ENCODE measurements at places on chromosomes 5 and 9.

DNA sequence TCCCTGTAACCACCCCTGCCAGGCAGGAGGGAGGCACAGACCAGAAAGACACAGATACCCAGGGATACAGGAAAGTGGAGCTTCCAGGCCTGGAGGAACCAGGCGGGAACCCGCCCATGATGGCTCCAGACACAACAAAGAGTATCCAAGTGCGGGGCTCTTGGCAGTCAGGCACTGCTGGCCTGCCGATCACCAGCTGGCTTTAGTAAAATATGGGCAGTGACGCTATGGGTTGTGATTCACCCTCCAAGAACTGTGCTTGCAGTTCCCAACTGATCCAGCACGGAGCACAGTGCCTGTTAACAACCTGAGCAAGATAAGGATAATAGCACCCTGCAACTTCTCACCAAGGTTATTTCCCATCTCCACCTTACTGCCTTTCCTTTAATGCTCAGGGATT is 463.3 kb downstream of the IRX1 start:
- DNase-seq = no peak

DNA sequence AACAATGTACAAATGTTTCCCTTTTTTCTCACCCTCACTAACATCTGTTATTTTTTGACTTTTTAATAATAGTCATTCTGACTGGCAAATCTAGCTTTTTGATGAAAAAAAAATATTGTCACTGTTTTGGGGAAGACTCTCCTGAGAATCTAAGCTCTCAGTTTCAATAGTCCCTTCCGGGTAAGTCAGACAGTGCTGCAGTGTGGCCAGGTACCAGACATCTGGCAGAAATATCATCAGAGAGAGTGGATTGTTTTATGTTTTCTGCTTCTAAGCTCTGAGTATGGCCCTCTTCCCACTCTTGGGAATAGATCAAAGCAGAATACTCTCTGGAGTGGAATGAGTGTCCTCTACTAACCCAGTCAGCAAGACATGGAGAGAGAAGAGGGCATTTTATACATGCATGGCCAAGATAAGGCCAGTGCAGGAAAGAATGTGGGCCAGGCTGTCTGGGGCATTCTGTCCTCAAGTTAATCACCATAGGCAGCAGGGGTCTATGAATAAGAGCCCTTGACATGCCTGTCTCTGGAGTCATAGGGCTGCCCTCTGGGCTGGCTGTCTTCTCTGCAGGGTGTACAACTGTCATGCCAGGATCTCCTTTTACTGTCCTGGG is 38.5 kb upstream of the OR2S2 start:
- no peak for DNase-seq

- no peak for DNase-seq
Measured at GRCh38 chr5:130237721-130238120, 333.5 kb downstream of the CHSY3 start.

DNA sequence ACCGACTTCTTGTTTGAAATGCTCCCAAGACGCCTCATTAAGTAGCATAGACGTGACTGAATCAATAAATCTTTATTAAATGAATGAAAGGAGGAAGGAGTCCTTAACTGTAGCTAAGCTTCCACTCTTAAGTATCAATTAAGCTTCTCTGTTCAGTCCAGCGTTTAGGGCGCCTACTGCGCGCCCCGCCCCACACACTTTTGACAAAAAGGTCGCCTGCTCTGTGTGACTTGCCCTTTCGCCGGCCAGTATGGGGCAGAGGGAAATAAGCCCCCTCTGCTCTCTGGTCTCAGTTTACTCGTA is 662 bp upstream of the DOLPP1 start:
- DNase-seq = no peak

GRCh38 chr9:78515108-78515507 is 218.2 kb downstream of the PSAT1 start:
- DNase-seq = no peak

- no peak for DNase-seq
Measured at GRCh38 chr9:84756731-84757130, 87.2 kb downstream of the NTRK2 start.

DNA sequence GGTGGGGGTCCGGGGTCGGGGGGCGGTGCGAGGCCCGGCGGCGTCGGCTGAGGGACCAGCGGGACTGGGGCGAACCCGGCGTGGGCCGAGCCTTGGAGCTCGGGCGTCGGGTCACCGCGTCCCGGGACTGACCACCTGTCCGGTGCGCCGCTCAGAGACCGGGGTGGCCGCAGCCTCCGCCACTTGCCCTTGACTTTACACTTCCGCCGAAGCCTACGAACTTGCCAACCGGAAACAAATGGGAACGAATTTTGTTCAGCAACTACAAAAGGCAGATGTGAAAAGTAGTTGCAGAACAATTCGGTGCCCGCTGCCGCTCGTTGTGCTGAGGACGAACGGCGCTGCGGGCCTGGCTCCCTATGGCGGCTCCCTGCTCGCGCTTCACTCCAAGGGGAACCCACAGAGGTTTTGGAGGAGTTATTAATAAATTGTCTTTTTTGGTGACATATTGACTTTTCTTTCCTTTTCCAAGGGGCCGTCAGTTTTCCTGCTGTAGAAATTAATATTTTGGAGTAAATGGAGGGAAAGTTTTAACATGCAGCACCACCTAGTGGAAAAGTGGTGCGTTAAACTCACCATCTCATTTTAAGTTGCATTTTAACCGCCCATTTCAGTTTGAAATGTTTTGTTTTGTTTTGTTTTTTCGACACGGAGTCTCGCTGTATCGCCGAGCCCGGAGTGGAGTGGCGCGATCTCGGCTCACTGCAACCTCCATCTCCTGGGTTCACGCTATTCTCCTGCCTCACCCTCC is 490 bp downstream of the PCBD2 start:
- DNase-seq = peak; percentile 54

- DNase-seq = no peak
Measured at GRCh38 chr5:149410721-149411432, 31.8 kb upstream of the IL17B start.

DNA sequence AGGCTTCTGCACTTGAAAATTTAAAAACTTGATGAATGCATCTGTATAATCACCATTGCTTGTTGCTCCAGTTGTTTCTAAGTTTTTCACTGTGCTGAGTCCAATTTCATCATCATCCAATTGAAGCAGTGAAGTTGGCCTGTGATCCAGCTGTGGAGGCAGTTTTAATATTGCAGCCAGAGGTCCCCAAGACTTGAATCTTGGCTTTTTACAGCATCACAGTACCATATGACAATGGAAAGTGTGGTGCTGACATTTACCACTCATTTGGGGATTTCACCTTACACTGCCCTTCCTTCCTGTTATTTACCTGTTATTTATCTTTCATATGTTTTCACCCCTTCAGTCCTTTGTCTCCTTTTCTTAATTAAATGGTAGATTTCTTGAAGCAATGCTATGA is 76.2 kb upstream of the SPIN1 start:
- no peak for DNase-seq

DNA sequence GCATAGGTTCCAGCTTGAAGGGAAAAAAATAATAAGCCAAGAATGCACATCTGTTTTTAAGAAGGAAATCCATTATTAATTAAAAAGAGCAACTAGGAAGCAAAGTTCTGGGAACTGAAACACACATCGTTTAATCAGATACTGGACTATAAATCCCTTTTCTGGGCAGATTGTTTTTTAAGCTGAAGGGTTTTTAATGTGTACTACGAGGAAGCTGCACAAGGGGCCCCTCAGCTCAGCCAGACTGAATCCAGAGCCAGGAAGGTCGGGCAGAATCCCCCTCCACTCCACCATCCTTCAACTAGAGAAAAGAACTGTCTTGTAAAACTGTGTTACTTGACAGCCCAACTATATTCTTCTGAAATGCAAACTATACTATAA is 49.2 kb downstream of the ROR2 start:
- DNase-seq = no peak

DNA sequence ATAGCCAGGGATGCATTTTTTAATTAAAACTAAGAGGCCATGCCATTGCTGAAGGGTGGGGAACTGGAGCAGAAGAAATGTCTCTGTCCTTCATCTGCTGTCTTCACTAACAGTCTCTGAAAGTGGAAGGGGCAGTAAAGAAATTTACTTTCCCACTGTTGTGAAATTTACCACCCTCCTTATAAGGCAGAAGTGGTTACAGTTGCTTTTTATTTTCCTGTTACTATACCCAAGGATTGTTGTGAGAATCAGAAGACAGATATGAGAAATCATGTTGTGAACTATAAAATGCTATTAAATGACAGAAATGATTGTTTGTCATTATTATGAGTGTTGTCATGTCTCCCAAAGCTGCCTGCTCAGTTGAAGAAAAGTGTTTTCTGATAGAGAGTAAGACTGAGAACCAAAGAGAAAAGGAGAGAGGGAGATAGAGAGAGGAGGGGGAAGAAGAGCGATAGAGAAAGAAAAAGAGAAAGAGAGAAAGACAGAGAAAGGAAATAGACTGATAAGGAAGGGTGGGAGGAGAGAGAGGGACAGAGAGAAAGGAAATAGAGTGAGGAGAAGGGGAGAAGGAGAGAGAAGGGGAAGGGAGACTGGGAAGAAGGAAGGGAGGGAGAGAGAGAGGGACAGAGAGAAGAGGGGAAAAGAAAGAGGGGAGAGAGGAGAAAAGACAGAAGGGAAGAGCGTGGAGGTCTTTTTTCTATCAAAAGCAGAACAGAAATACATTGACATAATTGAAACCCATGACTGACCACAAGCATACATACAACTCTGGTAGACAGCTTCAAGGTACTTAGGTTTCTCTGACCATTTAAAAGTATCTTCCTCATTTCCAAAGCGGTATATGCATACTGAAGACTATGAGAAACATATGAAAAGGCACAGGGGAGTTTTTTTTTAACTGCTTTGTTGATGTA is 22.5 kb downstream of the SEC61B start:
- DNase-seq = no peak

GRCh38 chr5:100595152-100595811 is 60.1 kb downstream of the FAM174A start:
- no peak for DNase-seq

- no peak for DNase-seq
Measured at GRCh38 chr9:89433826-89434225, 64.1 kb downstream of the SEMA4D start.

DNA sequence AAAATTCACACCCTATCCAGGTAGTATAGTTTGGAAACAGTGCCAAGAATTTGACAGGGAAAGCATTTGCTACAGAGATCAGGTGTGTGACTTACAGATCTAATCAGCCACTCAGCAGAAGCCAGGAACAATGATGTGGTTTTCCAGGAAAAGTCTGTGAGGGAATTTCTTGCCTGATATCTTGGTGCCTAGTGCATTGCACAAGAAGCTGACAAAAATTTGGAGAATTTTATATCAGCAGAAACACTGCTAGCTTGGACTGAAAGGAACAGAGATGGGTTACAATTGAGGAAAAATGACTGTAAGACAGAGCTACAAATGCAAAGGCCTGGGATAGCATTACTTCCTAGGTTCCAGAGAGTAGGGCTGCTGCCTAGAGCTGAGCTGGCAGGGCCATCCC is 658.1 kb upstream of the CHD1 start:
- no peak for DNase-seq

DNA sequence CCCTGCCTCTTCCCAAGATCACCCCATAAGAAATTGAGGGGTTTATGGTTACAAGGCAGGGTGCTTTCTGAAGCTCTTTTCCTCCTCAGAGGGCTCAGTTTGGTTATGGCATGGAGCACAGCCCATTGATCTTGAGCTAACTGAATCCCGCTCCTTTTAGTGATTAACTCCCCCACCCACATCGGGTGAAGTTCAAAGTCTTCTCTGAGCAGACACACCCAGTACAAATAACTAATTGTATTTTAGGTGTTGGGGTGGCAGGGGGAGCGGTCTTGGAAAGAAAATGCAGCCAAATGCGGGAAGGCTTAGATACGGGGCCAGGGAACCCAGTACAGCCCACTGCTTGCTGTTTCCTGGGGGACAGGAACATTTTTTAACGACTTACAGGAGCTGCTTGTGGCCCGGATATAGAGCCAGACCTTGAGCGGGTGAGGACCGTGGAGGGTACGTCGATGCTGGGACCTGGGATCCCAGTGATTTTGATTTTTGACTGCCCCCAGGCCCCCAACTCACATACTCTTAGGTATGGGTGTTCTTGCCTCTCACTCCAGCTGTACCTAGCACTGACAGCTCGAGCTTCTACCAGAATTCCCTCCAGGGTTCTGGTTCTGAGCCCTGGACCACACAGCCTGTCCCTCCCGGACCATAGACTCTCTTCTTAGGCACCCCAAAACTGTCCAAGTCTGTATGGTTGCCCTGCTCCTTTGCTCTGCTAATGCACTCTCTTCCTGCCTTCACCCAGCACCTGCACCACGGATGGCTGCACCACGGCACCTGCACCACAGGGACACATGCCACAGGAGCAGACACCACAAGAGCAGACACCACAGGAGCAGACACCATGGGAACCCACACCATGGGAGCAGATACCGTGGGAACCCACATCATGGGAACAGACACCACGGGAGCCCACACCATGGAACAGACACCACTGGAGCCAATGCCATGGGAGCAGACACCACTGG is 18.3 kb upstream of the RXRA start:
- DNase-seq = no peak

DNA sequence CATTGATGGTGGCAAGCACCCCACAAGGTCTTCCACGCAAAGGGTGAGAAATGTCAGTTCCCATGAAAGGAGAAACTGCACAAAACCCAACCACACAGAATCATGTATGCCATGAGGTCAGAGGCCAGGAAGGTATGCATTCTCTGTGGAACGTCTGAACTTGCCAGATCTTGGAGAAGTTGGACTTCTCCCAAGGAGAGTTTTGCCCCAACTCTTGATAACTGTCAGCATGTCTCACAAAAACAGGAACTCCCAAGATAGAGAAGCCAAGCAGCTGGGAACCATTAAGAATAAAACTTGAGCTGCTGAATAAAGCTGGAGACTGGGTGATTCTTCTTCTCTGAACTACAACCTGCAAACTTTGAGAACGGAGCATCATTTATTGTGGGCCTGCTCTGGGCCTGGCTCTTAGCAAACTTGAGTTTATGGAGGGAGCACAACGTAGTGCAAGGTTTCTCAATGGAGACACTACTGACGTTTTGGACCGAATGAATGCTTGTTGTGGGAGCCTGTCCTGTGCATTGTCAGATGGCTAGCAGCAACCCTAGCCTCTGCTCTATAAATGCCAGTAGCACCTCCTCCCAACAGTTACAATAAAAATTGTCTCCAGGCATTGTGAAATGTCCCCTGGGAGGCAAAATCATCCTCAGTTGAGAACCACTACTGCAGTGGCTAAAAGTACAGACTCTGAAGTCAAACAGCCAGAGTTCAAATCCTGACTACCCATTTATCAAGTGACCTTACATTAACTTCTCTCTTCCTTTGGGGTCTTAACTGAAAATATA is 193.5 kb downstream of the ACTL7B start:
- no peak for DNase-seq

DNA sequence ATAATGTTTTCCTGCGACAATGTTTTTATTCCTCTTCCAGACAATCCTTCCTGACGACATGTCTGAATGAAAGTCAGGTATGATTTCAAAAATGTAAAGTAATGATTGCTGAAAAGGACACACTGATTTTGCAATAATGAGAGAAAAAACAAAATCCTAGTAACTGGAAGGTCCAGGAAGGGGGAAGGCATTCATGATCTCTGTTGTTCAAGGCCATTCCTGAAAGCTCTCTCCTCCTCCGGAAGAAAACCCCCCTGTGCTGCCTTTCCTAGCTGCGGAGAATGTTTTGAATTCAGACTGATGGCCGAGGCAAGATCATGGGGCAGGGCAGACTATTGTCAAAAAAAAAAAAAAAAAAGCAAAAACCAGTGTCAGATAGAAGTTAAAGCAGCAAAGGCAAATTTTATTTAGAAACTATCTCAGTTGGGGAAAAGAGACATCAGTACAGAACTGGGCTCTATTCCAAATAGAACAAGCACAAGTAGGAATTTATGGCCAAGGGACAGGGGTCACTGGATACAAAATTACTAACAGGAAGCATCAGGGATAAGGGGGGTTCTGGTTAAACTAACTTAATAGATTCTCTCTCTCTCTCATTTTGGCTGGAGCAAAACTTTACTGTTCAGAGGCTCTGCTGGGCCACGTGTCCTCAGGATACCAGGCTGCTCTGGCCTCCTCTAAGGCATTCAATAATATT is 36.5 kb upstream of the CTSV start:
- no peak for DNase-seq

Data from stimulated activated CD4-positive, alpha-beta T cell treated with anti-CD3 and anti-CD28 coated beads, Interleukin-12 subunit alpha, Interleukin-12 subunit beta, amount 100 ng/mL, for 4 hours (primary cell).